ENCODE measurements at places on chromosomes 1 and 21. TPM values are rescaled to one million over a fixed set of nuclear protein-coding genes. Genes with fewer than 3 reads are reported as not detected.

MAP10 gene
- total RNA-seq, result 3.8 TPM

HSPB7 gene
- total RNA-seq, result 0.81 TPM

RPTN gene
- not detected for total RNA-seq

LCE3D gene
- not detected for total RNA-seq

OR10J1 gene
- not detected for total RNA-seq

GUCA2B gene
- total RNA-seq, result not detected

LMNA gene
- 235 TPM for total RNA-seq

PRAMEF33 gene
- total RNA-seq, result not detected

ADCY10 gene
- total RNA-seq, result not detected

RNF223 gene
- not detected for total RNA-seq

FCRL4 gene
- total RNA-seq, result not detected

SLFNL1 gene
- 0.81 TPM for total RNA-seq

ALX3 gene
- not detected for total RNA-seq

GJC2 gene
- total RNA-seq, result 14.0 TPM

TRIM63 gene
- total RNA-seq, result not detected

KMO gene
- total RNA-seq, result not detected

CRB1 gene
- total RNA-seq, result 0.21 TPM

SEMA6C gene
- 2.5 TPM for total RNA-seq

NUF2 gene
- not detected for total RNA-seq

C4BPB gene
- not detected for total RNA-seq

SLC25A34 gene
- 2.6 TPM for total RNA-seq

SZT2 gene
- 36.1 TPM for total RNA-seq

FAM72C gene
- total RNA-seq, result 0.54 TPM

SLC22A15 gene
- total RNA-seq, result 5.4 TPM

FBXO28 gene
- total RNA-seq, result 64.7 TPM

OLFM3 gene
- not detected for total RNA-seq

CYP4Z1 gene
- 1.7 TPM for total RNA-seq

ARHGEF16 gene
- total RNA-seq, result 23.7 TPM

CRYBG2 gene
- total RNA-seq, result not detected

MYOG gene
- not detected for total RNA-seq

KCNE1 gene
- total RNA-seq, result 2.6 TPM

PITHD1 gene
- total RNA-seq, result 60.3 TPM

PPFIA4 gene
- 1.6 TPM for total RNA-seq

PHLDA3 gene
- 33.3 TPM for total RNA-seq

ALG6 gene
- 21.5 TPM for total RNA-seq

CACHD1 gene
- total RNA-seq, result 12.9 TPM

HPDL gene
- 0.71 TPM for total RNA-seq

RGS16 gene
- total RNA-seq, result 22.2 TPM

NEK2 gene
- 0.40 TPM for total RNA-seq

RIPK4 gene
- 22.9 TPM for total RNA-seq

SPRR3 gene
- not detected for total RNA-seq

CDK18 gene
- total RNA-seq, result 16.2 TPM

SPATA1 gene
- total RNA-seq, result 1.8 TPM

CFHR2 gene
- not detected for total RNA-seq

MROH7 gene
- 16.7 TPM for total RNA-seq

KIRREL1 gene
- total RNA-seq, result 23.2 TPM

UBE2U gene
- total RNA-seq, result not detected

PGLYRP4 gene
- not detected for total RNA-seq

ZBED6 gene
- 17.6 TPM for total RNA-seq

PPT1 gene
- 59.2 TPM for total RNA-seq

OBSCN gene
- total RNA-seq, result 31.4 TPM

All from thyroid gland (tissue), 4 donors.